ENCODE measurements at places on chromosomes 5 and 9.
A peak's percentile ranks its signal among the peaks of the same experiment; 100 is the strongest.

DNA sequence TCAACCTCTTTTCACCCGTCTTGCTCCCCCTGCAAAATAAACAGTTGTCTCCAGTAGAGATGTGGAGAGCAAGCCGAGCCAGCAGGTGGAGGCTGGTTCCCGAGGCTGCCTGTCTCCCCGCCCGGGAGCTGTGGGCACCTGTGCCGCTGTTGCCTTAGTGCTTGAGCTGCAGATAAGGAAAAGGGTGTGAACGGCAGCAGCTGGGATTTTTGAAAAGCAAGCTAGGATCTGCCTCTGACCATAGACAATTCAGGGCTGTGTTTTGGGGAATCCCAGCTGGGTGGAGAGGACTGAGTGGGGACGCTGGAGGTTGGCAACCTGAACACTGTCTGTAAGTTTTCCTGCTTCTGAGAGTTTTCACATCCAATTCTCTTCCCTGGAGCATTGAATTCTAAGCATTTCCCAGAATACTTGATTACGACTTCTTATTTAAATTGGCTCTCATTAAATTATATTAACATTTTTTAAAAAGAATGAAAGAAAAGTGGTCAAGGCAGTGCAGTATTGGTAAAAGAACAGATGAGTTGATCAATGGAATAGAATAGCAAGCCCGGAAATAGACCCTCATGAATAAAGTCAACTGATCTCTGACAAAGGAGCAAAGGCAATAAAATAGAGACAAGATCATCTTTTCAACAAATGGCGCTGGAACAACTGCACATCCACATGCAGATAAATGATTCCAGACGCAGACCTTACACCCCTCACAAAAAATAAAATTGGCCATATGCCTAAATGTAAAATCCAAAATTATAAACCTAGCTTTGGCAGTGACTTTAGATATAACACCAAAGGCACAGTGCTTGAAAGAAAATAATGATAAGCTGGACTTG is 9.7 kb downstream of the WNK2 start:
- no peak for DNase-seq

DNA sequence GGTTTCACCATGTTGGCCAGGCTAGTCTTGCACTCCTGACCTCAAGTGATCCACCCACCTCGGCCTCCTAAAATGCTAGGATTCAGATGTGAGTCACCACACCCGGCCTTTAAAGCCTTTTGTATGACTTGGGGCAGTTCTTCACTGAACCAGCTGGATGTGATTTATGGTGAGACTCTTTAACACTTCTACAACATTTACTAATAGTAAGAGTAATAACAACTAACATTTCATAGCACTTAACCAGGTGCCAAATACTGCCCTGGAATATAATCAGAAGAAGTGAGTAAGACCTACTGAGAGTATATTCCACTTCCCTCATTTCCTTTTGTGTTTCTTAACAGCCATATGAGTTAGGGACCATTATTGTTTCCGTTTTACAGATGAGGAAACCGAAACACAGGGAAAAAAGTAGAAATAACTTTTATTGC is 10.0 kb downstream of the ZSWIM6 start:
- no peak for DNase-seq

DNA sequence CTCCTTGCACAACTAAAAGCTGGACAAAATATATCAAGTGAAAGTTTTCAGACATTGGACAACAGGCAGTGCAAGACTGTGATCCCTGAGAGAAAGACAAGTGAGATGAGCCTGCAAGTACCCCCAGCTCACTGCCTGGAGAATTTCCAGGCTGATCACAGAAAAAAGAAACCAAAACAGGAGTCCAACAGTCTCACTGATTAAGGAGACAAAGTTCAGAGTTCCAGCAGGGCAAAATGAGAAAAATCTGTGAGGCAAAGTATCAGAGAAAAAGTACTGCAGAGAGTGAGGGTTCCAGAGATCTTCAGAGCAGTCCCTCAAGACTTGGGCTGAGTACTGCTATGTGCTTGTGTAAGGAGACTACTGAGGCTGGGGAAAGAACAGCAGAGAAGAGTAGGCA is 56.0 kb upstream of the PRSS3 start:
- no peak for DNase-seq

GRCh38 chr9:136654820-136655535 is 7.7 kb upstream of the EGFL7 start:
- DNase-seq: no peak

- DNase-seq: peak; percentile 70
Measured at GRCh38 chr5:96434201-96434645, 1.2 kb upstream of the PCSK1 start.

DNA sequence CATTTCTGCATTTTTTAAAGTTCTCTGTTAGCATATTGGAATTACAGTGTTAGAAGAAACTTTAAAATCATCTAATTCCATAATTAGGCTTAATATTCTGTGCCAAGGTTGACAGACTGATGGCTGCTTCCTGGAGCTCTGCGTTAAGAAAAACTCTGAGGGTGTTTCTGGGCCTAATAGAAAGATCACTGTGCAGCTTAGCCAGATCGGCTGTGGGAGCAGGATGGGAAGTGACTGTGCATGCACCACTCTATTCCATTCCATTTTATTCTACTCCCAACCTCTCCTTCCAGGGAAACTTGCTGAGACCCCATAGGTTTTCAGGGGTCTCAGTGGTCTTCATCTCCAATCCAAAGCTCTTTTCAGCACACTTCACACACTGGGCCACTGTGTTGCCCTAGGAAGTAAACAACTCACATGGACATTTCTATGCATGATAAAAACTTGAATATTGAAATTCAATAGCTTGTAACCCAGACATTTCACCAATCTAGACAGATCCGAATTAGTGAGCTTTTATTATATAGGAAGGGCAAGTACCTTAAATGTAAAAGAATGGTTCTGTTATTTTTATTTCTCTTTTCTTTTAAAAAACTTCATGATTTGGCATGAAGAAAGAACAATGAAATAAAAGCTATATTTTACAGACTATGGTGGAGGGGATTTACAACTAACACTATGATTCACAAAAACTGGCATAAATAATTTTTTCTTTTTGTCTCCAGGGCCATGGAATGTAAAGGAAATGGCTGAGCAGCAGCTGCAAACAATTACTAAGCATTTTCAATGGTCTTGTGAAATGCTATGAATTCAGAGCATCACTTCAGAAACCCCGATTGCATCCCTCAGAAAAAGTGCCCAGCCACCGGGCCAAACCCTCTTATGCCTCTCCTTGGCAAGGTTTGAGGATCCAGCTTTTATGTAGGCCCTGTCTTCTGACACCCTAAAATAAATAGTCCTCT is 51.4 kb upstream of the DAB2 start:
- DNase-seq: no peak

DNA sequence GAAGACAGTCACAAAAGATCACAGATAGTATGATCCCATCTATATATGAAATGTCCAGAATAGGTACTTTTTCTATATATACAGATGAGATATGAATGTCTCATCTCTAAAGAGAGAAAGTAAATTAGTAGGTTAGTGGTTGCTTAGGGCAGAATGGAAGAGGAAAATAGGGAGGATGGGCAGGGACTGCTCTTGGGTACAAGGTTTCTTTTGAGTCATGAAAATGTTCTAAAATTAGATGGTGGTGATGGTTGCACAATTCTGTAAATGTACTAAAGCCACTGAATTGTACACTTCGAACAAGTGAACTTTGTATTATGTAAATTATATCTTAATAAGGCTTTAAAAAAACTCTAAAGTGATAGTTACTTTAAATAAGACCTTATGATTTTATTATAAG is 59.6 kb upstream of the GRAMD2B start:
- no peak for DNase-seq

DNA sequence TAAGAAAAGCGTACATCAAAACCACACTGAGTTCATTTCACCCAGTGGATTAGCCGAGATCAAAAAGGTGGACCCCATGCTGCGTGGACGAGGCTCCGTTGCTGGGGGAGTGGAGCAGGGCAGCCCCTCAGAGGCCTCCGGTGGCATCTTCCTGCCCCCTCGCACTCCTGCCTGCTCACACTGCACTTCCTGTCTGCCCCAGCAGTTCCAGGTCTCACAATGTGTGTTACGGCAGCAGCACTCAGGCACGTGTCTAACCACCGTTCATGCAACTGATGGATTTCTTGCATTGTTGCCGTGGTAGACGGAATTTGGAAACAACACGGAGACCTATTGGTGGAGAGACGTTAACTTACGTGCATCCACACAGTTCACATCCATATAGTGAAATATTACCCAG is 196.6 kb upstream of the OTULINL start:
- no peak for DNase-seq

DNA sequence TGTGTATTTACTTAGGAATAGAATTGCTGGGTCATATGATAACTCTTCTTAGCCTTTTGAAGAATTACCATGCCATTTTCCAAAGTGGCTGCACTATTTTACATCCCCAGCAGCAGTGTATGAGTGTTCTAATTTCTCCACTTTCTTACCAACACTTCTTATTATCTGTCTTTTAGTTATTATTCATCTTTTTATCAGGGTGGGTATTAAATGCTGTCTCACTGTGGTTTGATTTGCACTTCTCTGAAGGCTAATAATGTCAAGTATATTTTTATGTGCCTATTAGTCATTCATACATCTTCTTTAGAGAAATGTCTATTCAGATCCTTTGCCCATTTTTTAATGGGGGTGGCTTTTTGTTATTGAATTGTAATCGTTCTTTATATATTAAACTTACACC is 36.8 kb downstream of the SLC1A3 start:
- DNase-seq: no peak

GRCh38 chr9:12640866-12641636 is 52.1 kb upstream of the TYRP1 start:
- no peak for DNase-seq

GRCh38 chr5:89260254-89260653 is 377.3 kb upstream of the MEF2C start:
- no peak for DNase-seq

GRCh38 chr5:81297531-81297930 is 3.9 kb upstream of the ZCCHC9 start:
- DNase-seq: no peak

GRCh38 chr5:145859453-145859852 is 13.4 kb downstream of the GRXCR2 start:
- DNase-seq: no peak

- peak; percentile 72 for DNase-seq
Measured at GRCh38 chr9:97398999-97399758, 12.7 kb upstream of the TDRD7 start.

- no peak for DNase-seq
Measured at GRCh38 chr5:161333194-161333880, 213.2 kb downstream of the GABRB2 start.

- DNase-seq: no peak
Measured at GRCh38 chr5:137437774-137438173, 61.4 kb downstream of the SPOCK1 start.

DNA sequence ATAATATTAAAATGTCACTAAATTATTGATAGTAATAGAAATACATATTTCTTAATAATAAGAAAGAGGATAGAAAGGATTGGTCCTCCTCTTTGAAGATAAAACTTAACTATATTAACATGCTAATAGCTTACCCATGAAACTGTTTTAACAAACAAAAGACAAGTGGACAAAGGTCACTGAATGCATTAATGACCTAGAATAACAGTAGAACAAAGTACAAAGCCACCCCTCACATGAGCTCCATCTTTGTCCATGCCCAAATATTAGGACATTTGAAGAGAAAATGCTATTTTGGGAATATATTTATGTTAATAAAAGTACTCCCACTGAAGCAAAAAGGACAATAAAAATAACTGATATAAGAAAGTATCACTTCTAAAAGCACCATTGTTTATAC is 34.1 kb upstream of the SLC22A5 start:
- DNase-seq: no peak

GRCh38 chr5:14790220-14790619 is 81.4 kb downstream of the ANKH start:
- DNase-seq: no peak

DNA sequence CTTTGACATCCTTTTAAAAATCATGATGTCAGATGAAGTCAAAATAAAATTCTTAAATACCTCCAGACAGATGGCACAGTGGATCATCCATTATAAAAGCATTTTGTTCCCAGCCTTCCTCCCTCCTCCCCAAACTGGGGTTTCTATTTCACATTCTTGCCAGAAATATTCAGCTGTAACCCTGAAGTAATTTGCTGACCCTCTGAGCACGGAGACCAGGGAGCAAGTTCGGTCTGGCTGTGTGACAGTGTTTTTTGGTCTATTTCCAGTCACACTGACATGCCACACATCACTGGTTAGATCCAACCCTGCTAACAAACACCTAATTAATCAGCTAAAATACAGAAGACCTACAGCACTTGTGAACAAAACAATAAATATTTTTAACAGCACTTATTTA is 126.2 kb upstream of the DMRT1 start:
- no peak for DNase-seq

DNA sequence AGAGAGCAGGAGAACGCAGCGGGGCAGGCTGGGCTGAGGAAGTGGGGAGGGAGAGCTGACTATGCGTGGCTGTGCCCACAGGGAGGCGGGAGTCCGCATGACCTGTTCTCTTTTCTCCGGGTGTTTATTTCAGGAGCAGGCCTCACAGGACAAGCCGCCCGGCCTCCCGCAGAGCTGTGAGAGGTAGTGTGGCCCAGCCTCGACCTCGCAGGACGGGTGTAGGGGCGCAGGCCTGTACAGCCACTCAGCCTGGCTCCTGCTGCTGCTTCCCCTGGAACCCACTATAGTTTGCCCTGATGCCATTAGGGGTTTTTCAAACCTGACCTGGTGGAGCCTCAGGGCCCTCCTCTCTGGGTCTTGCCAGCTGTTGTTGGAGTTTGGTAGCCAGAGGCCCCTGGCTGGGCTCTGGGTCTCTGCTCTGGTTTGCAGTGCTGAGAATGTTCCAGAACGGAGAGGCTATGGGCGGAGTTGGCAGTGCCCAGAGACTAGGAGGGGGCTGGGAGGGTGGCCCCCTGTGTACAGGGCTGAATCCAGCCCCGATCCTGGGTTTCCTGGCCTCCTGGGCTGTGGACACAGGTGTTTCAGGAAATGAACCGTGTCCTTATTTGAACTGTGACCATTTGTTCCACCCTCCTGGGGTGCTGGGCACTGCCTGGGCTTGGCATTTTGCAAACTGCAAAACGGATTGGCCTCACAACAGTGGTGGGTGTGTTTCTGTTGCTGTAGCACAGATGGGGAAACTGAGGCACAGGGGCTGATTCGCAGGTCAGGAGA is 78.8 kb downstream of the WNK2 start:
- peak; percentile 19 for DNase-seq

- DNase-seq: no peak
Measured at GRCh38 chr9:14313378-14313940, 482 bp downstream of the NFIB start.

- no peak for DNase-seq
Measured at GRCh38 chr5:5287419-5287818, 135.1 kb upstream of the ICE1 start.

DNA sequence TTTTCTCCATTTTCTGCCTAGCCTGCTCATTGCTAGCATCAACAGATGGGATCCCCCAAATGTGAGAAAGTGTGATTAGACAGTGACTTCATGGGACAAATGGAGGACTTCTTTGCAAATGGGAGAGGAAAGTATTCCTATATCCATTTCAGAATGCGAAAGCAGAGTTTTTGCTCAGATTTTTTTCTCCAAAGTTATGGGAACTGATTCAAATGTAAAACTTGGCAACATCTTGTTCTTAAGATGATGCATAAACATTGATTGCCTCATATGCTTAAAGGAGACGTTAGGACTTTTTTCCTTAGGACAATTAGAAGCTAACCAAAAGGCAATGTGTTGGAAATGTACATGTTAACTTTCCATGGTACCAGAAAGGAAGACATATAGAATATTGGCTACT is 704.3 kb upstream of the ZNF608 start:
- DNase-seq: no peak

GRCh38 chr5:54090495-54091120 is 219.8 kb downstream of the ARL15 start:
- no peak for DNase-seq

- no peak for DNase-seq
Measured at GRCh38 chr5:65730910-65731309, 8.9 kb downstream of the NLN start.

GRCh38 chr5:59893429-59894227 is at the start of gene PDE4D:
Gene PDE4D (minus strand): TSS chr5:59893726.
- DNase-seq: peak; percentile 27
